ENCODE measurements at places on chromosomes 1 and 21.

GRCh38 chr1:17258116-17258757 is 9.3 kb downstream of the PADI3 start:
- no peak for DNase-seq

DNA sequence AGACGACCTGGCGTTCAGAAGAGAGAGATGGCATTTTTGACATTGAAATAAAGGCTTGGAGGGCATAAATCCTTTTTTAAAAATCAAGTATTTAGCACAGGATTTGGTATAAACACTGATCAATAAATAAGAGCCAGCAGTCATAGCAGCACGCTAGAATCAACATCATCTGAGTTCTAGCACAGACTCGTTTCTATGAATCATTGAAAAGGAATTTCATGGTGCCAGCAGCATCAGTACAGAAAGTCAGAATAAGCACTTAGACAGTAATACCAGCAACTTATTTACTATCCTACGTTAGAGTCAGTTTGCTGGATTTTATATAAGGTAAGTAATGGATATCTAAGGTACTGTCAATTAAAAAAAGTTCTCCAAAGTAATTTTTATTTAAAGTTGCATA is 119.3 kb downstream of the HLCS start:
- DNase-seq, result no peak

DNA sequence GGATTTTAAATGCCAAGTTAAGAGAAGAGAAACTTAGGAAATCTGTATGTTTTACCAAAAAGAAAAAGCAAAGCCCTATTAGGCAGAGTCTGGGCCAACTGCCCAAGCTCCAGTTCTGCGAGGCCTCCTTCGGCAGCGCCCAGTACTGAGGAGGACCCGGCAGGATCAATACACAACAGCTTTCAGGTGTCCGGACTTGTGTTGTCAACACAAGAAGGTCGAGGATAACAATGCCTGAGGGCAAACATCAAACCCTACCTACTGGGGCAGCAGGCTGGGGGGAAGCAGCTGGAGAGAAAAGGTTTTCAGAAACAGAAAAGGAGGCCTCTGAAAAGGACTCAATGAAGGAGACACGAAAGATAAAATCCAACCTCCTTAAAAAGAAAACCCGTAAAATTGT is 98.1 kb upstream of the GJB5 start:
- no peak for DNase-seq

DNA sequence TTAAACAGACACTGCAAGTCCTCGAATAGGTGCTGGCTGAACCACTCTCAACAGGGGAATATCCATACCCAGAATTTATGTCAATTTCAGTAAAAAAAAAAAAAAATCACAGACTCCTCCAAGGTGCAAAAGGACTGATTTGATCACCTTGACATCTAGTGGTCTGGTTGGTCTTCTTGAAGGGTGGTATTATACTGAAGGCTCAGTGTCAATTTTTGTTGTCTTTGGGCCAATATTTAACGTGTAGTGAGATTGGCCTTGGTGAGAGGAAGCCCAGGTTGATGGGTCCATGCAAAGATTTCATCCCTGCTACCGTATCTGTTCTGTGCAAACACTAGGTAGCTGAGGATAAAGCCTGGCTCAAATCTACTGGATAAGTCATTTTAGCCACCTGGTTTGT is 4.0 kb upstream of the GBP5 start:
- no peak for DNase-seq

DNA sequence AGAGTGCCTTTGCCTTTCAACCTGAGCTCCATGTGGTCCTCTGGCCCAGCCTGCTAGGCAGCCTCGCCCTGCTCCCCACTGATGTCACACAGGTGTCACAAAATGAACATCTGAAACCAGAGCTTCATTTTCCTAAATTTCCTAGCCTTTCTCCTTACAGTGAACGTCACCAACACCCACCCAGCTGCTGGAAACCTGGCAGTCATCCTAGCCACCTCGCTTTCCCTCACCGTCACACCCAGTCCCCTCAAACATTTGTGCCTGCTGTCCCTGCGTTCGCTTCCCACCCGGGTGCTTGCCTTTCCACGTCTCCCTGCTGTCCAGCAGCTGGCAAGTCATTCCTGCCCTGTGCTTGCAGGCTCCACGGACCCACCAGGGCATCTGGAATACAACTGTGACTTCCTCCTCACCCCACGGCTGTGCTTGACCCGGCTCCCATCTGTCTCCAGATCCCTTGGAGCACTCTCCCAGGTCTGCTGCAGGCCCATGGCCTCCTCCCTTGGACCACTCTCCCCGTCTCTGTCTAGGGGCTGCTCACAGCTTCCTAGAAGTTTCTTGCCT is 23.5 kb downstream of the ADARB1 start:
- DNase-seq, result no peak

GRCh38 chr1:3018051-3018471 is 3.2 kb upstream of the ACTRT2 start:
- no peak for DNase-seq

DNA sequence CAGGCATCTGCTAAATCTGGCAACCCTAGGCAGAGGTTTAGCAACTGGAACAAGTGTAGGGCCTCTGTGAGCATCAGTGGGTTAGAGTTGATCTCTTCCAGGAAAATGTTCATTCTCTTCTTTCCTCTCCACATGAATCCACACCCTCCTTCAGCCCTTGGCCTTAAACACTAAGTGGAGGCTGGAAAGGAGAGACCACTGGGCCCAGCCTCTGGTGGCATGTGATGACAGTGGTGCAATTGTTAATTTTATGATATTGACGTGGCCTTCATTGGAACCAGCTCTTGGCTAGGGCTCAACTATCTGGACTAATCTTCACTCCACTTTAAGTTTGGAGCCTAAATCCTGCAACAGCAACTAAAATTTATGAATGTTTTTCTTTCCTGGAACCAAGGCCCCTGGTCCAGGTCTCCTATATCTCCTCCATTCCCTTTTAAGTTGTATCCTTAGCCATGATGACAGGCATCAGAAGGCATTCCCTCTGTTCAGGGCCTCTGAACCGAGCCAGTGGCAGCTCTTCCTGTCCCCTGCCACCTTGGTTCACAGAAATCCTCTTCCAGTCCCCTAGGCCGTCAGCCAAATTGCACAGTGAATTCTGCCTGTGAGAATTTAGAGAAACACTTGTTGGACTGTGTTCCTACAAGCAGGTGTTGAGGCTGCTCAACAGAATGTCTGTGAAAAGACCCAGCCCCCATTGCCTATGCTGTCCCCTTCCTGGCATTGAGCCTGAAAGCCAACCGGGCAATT is 132.2 kb downstream of the PSMG1 start:
- DNase-seq, result no peak

DNA sequence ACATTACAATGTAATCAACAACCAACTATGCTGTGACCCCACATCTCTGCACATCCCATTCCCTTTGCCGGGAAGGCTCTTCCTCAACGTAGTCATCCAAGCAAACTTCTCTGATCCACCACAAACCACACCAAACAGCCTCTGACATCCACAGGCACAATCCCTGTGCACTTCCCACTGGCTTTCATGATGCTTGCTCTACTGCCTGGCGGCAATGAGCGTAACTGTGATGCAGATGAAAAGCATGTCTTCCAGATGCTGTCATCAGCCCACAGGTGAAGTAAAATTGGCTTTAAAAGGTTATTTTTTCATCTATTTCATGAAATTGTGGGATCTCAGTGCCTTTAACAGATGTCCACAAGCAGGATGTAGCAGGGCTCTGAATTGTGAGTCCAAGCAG is 635.2 kb downstream of the SMYD3 start:
- DNase-seq, result no peak

DNA sequence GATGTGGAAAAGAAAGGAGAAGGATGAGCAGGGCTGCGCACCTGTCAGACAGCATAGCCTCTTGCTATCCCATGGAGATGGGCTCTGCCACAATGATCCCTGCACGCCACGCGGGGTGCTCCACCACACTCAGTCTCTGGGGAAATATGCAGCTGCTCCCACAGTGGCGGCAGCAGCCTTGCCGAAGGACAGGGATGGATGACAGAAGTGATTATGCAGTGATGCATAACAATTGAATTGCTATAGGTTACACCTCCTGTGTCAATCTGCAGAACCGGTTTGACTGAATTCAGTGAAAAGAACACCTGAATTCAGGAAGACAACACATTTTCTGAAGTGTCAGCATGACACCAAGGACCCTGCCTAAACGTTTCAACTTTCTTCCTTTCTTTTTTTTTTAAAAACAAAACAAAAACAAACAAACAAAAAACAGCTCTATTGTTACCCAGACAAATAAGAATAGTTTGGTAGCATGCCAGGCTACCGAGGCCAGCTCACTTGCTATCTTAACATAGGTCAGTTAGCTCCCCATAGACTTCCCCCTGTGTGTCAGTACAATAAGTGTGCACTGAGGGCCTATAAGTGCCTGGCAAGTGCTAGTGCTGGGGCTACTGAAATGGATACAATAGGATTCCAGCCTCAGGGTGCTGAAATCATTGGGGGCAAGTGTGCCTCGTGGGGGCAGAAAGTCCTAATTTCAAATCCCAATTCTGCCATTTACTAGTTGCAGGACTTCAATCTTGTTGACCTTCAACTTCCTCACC is 127.6 kb upstream of the LMO4 start:
- no peak for DNase-seq

GRCh38 chr1:204084247-204084772 is 11.4 kb downstream of the SOX13 start:
- peak; percentile 44 for DNase-seq

- no peak for DNase-seq
These were observed 1359.1 kb upstream of the ADGRL2 start for GRCh38 chr1:80441664-80442063.

DNA sequence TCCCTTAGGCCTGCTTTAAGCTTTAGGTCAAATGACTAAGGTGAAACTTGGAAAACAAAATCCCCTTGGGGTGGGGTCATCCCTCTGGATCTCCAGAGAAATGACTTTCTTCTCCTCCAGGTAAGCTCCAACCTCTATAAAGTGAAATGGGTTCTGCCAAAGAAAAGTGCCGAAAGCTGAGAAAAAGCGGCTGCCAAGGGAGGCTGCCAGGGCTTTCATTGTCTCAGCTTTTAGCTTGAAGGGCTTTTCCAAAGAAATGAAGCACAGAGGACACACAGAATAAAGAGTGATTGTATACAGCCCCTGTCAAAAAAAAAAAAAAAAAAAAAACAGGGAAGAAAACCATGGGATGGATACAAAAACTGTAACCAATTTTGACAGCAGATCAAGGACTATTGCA is 126.9 kb downstream of the TGFBR3 start:
- no peak for DNase-seq

DNA sequence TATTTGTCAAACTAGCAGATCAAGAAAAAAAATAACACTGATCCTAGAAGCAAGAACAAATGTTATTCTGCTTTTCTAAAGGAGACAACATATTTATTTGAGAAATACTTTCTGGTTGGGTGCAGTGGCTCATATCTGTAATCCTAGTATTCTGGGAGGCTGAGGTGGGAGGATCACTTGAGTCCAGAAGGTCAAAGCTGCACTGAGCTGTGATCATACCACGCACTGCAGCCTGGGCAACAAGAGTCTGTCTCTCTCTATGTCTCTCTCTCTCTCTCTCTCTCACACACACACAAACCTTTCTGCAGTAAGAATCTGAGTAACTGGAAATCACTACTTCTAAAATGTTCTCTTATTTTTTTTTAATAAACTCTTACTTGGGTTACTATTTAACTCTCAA is 31.2 kb downstream of the PRPF38A start:
- DNase-seq, result no peak

- DNase-seq, result no peak
These were observed 48.4 kb downstream of the USP48 start for GRCh38 chr1:21734526-21734925.

DNA sequence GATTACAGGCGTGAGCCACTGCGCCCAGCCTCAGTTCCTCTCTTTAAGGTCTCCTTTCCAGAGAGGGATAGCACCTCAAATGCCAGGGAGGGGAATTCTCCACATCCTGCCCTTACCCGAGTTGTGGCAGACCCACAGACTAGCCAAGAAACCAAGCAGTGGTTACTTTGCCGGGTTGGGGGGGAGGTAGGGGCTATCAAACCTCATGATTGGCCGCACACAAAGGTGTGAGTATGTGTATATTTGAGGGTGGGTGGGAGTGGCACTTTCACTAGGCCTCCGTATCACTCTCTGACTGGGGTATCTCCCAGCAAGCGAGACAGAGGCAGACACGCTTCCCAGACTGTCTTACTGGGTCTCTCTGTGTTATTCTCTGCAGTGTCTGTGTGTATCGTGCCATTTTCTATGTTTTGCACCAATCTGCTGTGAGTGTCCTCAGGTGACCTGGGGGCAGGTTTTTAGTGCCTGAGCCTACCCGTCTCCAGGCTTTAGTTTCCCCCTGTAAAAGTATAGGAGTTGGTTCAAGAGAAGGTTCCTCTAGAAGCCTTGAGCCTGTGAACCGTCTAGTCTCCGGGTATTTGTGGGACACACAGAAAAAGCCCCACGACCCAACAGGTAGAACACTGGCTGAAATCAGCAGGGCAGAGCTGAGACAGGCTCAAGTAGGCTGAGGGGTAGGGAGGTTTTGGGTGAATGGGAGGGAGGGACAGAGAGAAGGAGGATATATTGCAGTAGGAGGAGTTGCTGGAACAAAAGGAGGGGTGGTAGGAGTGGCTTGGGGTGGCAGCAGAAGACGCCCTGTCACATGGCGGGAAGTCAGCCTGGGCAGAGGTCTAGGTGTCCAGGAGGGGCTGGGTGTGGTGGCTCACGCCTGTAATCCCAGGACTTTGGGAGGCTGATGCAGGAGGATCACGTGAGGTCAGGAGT is 10.3 kb downstream of the LMNA start:
- DNase-seq, result no peak

- no peak for DNase-seq
These were observed 69.4 kb downstream of the TCP10L start for GRCh38 chr21:32515874-32516273.

- peak; percentile 22 for DNase-seq
These were observed 33.5 kb downstream of the KCNC4 start for GRCh38 chr1:110243574-110243973.

- no peak for DNase-seq
These were observed 6.1 kb upstream of the NPHP4 start for GRCh38 chr1:5998051-5998905.

DNA sequence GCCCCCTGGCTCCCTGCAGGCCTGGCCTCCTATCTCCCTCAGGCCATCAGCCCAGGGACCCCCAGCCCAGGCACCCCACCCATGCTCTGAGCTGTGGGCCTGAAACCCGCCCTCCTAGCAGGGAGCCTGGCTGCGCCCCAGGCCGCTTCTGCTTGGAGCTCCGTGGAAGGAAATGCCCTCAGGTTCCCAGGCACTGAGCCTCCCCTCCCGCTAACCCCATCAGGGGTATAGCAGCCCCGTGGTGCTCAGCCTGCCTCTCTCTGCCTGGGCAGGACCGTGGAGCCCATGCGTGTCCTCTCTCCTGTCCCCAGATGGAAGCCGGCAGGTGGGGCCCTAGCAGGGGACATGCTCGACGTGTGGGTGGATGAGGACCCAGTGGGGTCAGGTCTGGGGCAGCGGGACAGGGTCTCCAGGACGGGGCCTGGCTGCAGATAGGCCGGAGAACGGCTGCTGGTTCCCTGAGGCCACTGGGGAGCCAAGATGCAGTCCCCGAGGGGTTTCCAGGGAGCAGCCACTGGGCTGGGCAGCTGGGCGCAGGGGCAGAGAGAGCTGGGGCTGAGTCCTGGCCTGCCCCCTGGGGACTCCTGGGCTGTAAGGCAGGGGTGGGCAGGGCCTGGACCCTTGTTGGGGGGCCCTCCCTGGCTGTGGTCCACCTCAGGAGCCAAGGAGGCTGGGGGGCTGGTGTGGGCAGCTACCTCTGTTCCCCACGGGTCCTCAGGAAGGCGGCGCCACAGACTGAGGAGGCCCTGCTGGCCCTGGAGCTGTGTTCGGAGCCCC is 75.5 kb downstream of the MORN1 start:
- no peak for DNase-seq

GRCh38 chr1:67838180-67838910 is 5.1 kb upstream of the GNG12 start:
- no peak for DNase-seq

- no peak for DNase-seq
These were observed 71.3 kb upstream of the NGF start for GRCh38 chr1:115409094-115410015.
